ENCODE measurements at places on chromosomes 3 and 15.

DNA sequence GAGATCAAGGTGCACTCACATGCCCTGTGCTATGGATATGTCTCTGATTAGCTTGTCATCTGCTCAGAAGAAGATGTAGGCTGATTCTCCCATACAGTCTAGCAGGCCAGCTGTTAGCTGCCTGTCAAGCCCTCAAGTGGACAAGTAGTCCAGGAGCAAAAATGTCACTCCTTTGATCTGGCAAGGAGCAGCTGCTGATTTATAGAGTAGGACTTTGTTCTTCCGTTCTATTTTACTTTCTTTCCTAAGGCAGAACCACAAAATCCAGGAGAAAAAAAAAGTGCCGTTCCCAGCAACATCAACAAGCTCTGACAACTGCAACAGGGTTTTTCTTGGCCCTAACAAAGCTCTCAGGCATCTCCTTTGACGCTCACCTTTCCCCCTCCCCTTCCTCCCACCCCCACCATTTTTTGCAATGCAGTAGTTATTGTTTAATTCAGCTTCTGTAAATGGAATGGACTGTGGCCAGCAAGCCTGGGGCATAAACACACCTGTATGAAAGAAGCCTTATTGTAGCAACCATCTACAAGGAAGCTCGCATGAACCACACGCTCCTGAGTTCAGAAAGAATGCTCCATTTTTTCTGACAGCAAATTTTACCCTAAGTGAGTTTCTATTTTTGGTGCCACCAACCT is 196.3 kb downstream of the MEIS2 start:
- H3K4me3 ChIP-seq = no peak overlapping the region
- H3K27me3 ChIP-seq = no peaks in the 10 kb centered on the region
- H3K27ac ChIP-seq = peak overlapping the region; percentile 8
- H3K4me1 ChIP-seq = no peaks in the 10 kb centered on the region
- no peaks in the 10 kb centered on the region for H3K36me3 ChIP-seq
- peak; percentile 71 for DNase-seq

DNA sequence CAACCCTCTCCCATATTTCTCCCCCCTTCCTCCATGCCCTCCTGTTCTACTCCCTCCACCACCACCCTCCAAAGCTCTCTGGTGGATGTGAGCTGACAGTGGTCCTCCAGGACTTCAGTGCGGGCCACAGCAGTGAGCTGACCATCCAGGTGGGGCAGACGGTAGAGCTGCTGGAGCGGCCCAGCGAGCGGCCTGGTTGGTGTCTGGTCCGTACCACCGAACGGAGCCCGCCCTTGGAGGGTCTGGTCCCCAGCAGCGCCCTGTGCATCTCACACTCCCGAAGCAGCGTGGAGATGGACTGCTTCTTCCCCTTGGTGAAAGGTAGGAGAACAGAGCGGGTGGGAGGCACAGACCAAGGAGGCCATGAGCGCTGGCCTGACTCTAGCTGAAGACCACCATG is 167.5 kb upstream of the UMPS start:
- no peak overlapping the region for H3K4me3 ChIP-seq
- DNase-seq = no peak
- H3K27me3 ChIP-seq = no peaks in the 10 kb centered on the region

GRCh38 chr3:180092889-180093288 is 56.2 kb upstream of the PEX5L start:
- H3K4me3 ChIP-seq = no peak overlapping the region
- no peaks in the 10 kb centered on the region for H3K36me3 ChIP-seq
- no peaks in the 10 kb centered on the region for H3K27me3 ChIP-seq
- no peak for DNase-seq
- no peaks in the 10 kb centered on the region for H3K4me1 ChIP-seq

GRCh38 chr3:61956236-61956635 is 394.9 kb downstream of the PTPRG start:
- no peaks in the 10 kb centered on the region for H3K4me1 ChIP-seq
- no peak overlapping the region for H3K27ac ChIP-seq
- H3K27me3 ChIP-seq = no peaks in the 10 kb centered on the region

GRCh38 chr3:55292360-55292759 is 194.7 kb downstream of the WNT5A start:
- no peaks in the 10 kb centered on the region for H3K27me3 ChIP-seq
- H3K4me3 ChIP-seq = no peak overlapping the region
- no peak for DNase-seq
- no peaks in the 10 kb centered on the region for H3K4me1 ChIP-seq

DNA sequence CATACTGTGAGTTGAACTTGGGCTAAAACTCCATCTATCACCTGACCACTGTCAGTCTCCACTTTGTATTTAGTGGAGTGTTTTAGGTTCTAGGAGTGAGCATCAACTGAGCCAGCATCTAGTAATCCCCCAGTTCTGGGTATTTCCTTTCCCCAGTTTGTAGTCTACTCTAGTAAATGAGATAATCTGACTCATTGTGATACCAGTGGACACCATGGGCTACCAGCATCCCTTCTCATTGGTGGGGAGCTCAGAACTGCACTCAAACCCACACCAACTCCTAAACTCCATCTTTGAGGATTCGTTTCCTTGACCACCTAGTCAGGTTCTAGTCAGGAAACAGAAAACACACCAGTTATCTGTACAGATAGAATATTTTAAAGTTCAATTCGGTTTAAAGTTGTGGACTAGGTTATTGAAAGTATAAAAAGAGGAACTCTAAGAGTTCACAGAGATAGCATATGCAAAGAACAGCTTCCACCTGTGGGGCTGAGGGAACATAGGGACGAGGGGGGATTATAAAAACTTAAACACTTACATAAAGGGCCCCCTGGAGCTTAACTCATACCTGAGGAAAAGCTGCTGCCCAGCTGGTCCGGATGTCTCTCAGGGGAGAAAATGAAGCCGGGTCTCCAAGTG is 36.0 kb downstream of the LEO1 start:
- peaks cover 3% of the 10 kb centered on the region for H3K36me3 ChIP-seq
- no peak overlapping the region for H3K27ac ChIP-seq
- no peak for DNase-seq

DNA sequence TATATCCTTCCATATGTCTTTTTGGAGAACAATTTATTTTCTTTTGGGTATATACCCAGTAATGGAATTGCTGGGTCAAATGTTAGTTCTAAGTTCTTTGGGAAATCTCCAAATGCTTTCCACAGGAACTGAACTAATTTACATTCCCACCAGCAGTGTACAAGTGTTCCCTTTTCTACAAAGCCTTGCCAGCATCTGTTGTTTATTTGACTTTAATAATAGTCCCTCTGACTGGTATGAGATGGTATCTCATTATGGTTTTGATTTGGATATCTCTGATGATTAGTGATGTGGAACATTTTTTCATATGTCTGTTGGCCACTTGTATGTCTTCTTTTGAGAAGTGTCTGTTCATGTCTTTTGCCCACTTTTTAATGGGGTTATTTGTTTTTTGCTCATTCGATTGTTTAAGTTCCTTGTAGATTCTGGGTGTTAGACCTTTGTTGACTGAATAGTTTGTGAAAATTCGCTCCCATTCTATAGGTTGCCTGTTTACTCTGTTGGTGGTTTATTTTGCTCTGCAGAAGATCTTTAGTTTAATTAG is 48.4 kb downstream of the TMEM45A start:
- H3K4me1 ChIP-seq = no peaks in the 10 kb centered on the region
- DNase-seq = no peak
- no peaks in the 10 kb centered on the region for H3K27me3 ChIP-seq
- H3K27ac ChIP-seq = no peak overlapping the region
- no peaks in the 10 kb centered on the region for H3K36me3 ChIP-seq

- no peaks in the 10 kb centered on the region for H3K4me1 ChIP-seq
- H3K36me3 ChIP-seq = no peaks in the 10 kb centered on the region
- DNase-seq = peak; percentile 33
- no peaks in the 10 kb centered on the region for H3K27me3 ChIP-seq
- peak overlapping the region; percentile 64 for H3K27ac ChIP-seq
These were observed 161.9 kb downstream of the FNDC3B start for GRCh38 chr3:172201136-172201869.

DNA sequence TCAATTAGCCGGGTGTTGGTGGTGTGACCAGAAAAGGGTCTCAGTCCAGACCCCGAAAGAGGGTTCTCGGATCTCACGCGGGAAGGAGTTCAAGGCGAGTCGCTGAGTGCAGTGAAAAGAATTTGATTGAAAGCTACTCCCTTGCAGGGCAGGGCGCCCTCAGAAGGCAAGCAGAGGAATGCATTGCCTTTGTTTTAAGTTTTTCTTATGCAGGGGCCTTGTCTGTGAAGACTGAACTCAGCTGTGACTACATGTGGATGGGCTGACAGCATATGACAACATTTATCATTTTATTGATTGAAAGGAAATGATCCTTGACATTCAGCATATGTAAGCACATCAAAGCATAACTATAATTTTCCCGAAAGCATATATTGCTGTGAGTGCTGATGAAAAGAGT is 11.8 kb downstream of the CPN2 start:
- H3K4me1 ChIP-seq = no peaks in the 10 kb centered on the region
- H3K4me3 ChIP-seq = no peak overlapping the region
- no peaks in the 10 kb centered on the region for H3K27me3 ChIP-seq
- DNase-seq = no peak
- no peak overlapping the region for H3K27ac ChIP-seq

DNA sequence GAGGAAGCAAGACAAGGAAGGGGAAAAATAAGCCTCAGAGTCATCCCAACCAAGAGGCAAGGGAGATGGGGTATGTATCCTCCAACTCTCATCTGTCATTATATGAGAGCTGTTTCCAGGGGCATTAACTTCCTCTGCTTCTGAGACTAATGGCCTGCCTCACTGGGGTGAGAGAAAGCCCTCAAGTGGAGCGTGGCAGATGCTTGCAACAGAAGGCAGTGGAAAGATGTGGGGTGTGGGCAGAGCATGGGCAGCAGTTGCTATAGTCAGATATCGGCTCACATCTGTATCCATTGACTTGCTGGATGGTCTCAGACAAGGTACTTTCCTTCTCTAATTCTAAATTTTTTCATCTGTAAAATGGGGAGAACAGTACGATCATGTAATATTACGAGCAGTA is 81.7 kb upstream of the PLCL2 start:
- no peak overlapping the region for H3K27ac ChIP-seq
- no peaks in the 10 kb centered on the region for H3K4me1 ChIP-seq
- no peaks in the 10 kb centered on the region for H3K36me3 ChIP-seq
- DNase-seq = no peak
- peaks cover 9% of the 10 kb centered on the region for H3K27me3 ChIP-seq

DNA sequence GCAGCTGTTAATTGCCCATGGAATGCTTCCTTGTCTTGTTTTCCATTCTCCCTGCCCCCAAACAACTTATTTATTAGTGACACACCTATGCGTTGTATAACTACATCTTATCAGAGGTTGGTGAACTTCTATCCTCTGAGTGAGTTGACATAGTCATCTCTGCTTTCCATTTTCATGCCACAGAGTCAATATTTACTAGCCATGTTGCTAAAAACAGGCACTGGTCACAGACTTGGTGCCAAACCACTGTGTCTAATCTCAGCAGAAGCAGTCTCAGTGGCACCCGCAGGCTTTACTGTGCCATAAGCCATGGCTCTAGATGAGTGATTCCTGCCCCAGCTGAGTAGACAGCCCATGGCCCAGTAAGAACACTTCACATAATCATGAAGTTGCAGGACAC is 26.5 kb downstream of the DAPK2 start:
- H3K4me3 ChIP-seq = no peak overlapping the region
- DNase-seq = peak; percentile 72
- peaks cover 10% of the 10 kb centered on the region for H3K4me1 ChIP-seq
- no peaks in the 10 kb centered on the region for H3K27me3 ChIP-seq
- H3K36me3 ChIP-seq = no peaks in the 10 kb centered on the region

DNA sequence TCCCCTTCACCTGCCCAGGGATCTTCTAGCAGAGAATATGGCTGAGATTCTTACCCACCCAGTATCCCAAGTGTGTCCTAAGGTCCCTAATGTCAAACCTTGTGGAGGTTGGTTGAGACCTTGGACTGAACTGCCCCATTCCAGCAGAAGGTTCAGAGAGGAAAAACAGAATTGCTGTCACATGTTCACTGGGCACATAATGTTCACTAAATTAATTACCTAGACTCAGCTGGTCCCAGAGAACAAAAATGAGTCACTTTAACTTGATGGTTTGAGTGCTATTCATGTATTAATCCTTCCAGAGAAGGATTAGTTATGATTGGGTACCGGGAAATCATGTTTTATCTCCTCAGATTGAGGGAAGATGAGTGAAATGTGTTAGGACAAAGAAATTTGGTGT is 171.3 kb upstream of the GADL1 start:
- no peaks in the 10 kb centered on the region for H3K4me1 ChIP-seq
- H3K27ac ChIP-seq = no peak overlapping the region
- no peak for DNase-seq
- H3K36me3 ChIP-seq = no peaks in the 10 kb centered on the region
- H3K27me3 ChIP-seq = no peaks in the 10 kb centered on the region

Data from small intestine (tissue), 16 donors.